ENCODE measurements at places on chromosomes 5 and 9. TPM values are rescaled to one million over a fixed set of nuclear protein-coding genes. Genes with fewer than 3 reads are reported as not detected.

- no peak for DNase-seq
These were observed 181.9 kb downstream of the ADAMTS6 start for GRCh38 chr5:65299861-65300260.

DNA sequence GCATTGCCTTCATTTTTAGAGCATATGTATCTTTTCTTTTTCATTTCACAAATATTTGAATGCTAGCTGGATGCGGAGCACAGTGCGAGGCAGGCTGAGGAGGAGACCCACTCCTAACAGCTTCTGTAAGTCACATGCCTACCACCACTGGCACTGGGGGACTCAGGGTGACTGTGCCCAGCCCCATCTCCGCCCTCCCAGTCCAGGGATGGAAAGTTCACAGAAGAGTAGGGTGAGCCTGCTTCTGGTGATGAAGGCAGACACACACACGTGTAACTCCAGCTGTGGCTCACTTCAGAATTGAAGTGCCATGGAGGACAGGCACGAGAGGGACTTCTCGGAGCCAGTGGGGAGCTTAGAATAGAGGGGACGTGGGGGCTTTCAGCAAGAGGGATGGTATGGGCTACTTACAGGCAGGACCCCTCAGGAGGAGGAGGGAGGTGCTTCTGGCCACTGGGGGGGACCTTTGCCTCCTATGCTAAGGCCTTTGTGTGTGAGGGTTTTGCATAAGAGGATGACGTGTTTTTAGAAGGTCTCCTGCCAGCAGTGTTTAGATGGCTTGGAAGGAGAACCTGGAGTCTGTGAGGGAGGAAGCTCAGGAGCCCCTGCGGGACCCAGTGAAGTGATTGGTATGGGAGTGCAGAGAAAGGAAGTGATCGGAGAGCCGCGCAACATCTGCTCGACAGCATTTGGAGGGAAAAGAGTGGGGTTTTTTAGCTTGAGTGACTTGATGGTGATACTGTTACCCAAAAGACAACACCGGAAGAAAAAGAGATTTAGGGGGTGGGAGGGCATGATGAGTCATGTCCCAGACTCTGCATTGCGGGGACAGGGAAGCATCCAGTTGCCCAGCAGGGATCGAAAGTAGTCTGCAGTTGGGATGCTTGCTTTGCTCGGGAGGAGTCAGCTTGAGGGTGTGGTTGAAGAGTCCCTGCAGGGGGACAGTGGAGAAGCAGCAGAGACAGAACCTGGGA lies 163.5 kb upstream of the OTULINL start:
- no peak for DNase-seq

DNA sequence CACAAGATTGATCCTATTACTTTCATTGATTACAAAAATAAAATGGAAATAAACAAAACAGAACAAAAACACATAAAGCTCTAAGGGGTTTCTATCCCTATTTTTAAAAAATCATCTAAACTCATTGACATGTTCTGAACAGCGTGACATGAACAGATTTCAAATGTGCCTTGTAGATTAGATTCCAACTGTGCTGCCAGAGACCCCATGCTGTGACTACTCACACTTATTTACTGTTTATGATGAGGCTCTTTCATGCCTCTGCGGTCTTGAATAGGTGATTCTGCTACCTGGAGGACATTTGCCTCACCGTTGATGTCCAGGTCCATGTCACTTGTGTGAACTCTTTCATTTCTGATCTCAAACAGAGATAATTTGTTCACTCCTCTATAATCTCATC lies 990.2 kb downstream of the CDH12 start:
- DNase-seq = no peak

The OMD gene
- polyA plus RNA-seq = 3.5 TPM

DNA sequence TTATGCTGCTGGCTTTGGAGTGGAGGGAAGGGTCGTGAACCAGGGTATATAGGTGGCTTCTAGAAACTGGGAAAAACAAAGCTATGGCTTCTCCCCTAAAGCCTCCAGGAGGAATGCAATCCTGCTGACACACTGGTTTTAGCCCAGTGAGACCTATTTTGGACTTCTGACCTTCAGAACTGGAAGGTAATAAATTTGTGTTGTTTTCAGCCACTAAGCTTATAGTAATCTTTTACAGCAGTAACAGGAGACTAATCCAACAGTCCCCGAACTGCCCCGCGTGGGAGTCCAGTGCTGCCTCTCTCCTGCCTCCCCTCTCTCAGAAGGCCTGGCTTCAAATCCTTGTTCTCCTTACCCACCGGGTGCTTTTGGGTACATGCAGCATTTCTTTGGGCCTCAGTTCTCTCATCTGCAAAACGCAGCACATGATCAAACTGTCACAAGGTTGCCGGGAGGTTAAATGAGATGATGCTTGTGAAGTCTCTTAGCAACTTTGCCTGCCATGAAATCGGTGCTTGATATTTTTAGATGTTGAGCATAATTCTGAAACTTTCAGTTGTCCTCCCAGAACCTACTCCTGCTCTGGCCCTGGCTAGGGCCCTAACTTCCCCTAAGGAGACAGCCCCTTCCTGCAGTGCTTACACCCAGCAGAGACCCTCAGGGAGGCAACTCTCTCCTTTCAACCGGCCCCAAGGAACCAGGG lies 127.3 kb upstream of the BOD1 start:
- DNase-seq = no peak

The STOML2 gene
- polyA plus RNA-seq = 66.4 TPM

Measured in forelimb muscle (tissue), 1 donor.